ENCODE measurements at places on chromosomes 7 and 10.

DNA sequence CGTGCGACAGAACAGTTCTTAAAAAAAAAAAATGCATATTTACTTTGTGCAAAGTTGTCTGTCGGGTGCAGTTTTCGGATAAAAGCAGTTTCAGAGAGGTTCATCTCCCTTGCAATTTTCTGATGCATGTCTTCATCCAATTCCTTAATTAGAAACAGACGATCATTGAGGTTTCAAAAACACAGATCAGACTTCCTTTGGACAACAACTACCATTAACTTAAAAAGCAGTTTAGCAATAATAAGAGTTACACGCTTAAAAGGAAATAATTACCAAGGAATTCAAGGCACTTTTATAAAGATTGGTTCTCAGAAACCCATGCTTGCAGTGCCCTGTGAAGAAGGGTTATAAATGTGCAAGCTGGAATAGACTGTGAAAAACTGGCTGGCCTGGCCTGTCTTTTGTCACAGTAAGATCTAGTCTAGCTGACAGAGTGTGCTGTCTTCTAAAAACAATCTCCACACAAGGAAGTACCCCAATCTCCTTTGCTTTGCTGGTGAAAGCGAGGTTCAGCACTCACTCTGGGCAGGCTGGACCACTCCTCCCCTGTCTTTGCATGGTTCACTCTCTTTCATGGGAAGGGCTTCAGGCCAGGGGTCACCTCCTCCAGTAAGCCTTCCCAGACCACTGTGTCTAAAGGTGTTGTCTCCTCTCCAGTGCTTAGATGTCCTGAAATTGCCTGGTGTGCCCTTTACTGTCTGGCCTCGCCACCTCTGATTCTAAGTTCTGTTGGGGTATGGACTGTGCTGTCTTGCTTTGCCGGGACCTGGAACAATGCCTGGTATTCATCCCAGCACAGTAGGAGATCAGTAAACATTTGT, 34.8 kb upstream of the HNRNPH3 start:
- DNase-seq, result peak; percentile 46

DNA sequence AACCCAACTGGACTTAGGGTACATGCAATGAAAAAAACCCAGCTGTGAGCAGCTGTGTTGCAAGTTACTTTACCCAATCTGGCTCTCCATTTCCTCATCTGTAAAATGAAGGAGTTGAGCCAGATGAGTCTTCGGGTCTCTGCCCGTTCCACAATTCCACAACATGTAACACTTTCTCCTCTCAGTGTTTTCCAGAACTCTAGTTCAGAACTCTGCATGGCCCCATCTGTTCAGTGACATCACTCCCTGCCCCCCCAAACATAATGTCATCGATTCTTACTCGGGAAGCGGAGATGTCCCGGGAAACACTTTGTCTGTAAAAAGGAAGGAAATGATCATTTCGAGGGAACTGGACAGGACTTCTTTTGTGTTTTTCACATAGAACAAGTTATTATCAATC, 2.5 kb downstream of the SH3PXD2A start:
- no peak for DNase-seq

DNA sequence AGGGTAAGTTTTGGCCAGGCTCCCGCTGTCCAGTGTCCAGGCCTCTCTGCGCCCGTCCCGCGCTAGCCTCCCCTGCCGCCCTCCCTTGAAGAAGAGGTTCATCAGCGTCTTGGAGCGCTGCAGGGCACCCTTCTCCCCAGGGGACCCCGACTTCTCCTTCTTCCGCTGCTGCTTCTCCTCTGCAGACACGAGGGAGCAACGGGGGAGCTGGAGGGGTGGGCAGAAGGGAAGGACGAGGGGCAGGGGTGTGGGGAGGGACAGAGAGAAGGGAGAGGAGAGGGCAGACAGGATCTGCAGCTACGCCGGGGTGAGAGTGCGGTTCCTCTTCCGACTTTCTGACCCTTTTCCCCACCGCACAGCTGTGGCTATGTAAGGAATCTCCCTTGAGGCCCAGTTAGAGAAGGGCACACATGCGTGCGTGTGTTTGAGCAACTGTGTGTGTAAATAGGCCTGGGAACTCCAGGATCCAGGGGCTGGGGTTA, 12.8 kb downstream of the PDZD7 start:
- DNase-seq, result no peak

GRCh38 chr7:33921216-33921938, 16.0 kb downstream of the BMPER start:
- no peak for DNase-seq

DNA sequence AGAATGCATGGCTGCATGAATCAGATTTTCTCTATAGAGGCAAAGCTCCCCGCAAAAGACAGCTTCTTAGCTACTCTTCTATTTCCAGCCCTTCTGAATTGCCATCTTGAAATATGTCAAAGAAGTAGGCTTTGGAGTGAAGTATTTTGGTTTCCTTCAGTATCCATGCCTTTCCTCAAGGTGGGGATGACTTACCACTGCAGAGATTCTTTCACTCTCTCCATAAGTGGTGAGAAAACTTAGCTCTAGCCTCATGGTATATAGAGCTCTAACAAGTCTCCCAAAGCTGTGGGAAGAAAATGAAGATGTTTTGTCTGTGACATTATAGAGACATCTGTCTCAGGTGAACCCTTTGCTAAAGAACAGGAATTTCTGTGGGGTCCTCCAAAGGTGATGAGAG, 89.6 kb upstream of the ITGB1 start:
- no peak for DNase-seq

Measured in SK-N-DZ (cell line).